AML-193 (cell line): ENCODE measurements at places on chromosomes 2 and 18.

GRCh38 chr2:208643145-208643544 lies 236.6 kb downstream of the PTH2R start:
- no peak for DNase-seq

GRCh38 chr2:72998234-72998651 lies 73.3 kb downstream of the SFXN5 start:
- DNase-seq: no peak

- DNase-seq: peak; percentile 49
These were observed 11.6 kb upstream of the NAB1 start for GRCh38 chr2:190637281-190637734.

DNA sequence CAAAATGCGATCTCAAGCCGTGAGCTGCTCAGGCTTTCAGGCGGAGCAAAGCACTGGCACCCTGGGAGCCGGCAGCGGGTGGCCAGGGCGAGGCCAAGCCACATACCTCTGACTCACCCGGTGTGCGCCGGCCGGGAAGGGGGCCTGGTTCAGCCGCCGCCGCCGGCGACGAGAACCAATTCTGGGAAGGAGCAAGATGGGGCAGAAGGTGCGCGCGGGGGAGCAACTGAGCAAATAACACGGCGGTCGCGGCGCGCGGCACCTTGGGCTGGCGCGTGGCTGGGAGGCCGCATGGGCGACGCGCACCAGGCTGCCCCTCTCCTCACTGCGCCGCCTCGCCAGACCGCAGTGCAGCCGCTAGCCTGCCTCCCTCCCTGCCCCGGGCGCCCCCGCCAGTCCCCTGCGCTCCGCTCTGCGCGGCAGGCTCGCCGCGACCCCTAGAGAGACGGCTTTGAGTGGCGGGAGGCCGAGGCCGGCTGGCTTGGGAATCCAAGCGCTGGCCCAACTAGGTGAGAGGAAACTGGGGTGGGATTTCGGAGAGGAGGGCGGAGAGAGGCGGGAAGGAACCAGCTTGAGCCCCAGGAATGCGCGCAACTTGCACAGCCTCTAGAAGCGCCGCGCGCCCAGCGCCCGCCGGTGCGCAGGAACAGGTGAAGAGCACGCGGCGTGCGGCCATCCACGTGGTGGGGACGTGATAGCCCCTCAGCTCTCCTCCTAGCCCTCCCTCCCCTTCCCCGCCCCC lies 3.2 kb downstream of the NRP2 start:
- DNase-seq: no peak

DNA sequence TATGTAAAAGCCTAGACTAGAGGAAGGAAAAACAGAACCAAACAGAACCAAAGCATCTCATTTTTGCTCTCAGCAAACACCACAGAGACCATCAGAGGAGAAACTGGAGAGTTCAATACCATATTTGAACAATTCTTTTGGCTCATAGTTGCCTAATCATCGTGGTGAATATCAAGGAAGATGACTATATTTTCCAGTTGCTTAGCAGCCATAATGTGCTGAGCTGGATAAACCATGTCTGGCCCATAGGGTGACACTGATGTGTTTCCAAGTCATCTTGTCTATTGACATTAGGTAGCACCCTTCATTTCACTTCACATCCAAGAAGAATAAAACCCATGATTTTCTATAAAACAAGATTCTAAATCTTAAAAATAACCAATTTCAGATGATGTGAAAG lies 5.9 kb upstream of the XRCC5 start:
- DNase-seq: no peak

DNA sequence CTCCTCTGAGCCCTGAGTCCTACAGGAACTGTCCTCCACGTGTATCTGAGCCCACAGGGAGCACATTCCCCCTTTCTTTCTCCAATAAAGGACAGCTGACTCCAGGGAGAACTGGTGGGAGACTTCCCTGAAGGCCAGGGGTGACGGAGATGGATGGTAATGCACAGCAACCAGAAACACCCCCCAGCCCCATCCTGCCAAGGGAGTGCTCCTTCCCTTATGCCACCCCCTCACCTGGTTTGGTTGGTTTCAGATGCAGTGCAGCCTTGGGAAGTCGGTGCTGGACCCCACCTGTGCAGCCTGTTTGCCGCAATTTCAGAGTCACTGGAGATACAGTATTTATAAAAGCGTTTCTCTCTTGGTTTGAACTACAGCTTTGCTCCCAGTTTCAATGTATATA lies 24.0 kb downstream of the GPR55 start:
- no peak for DNase-seq

DNA sequence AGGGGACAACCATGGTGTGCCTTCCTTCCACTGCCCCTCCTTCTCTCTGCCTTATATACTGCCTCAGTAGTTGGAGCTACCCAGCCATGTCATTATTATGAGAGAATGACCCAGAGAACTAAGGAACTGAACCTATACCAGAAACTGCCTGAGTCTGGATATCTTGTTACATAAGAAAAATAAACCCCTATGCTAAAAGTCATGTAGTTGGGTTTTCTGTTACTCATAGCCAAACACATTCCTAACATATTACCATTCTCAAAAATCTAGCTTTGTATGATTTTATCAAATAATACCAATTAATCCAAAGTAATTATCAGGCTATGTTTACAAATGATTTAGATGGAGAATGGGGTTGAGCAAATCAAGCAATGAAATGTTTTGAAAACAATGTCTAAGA lies 15.0 kb upstream of the KLF7 start:
- DNase-seq: no peak

- DNase-seq: no peak
These were observed 10.1 kb downstream of the RAMP1 start for GRCh38 chr2:237869343-237870102.

DNA sequence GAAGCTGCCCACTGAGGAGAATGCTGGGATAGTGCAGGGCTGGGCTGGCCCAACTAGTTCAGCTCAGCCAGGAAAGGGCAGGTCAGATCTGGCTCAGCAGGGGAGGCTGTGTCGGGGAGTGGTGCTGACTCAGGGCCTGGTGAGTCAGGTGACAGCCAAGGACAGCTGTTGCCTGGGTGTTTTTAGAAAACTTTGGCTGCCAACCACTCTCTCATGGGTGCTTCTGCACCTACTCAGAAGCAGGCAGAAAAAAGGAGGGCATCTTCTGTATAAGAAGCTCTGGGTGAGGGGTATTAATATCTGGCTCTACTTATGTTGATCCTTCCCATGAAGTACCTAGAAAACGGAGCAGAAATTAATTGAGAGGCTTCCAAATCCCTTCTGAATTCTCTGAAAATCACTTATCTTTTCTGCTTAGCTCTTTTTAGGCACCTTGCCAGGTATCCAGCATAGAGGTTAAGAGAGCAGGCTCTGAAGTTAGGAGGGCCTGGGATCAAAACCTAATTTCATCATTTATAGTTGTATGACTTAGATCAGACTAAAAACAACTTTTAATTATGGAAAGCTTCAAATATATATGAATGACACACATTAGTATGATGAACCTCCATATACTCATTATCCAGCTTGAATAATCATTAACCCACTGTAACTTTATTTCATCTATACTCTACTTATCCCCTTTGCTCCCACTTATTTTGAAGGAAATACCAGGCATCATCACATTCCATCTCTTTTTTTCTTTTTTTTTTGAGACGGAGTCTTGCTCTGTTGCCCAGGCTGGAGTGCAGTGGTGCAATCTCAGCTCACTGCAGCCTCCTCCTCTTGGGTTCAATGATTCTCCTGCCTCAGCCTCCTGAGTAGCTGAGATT lies 15.5 kb upstream of the RAB10 start:
- DNase-seq: peak; percentile 19

DNA sequence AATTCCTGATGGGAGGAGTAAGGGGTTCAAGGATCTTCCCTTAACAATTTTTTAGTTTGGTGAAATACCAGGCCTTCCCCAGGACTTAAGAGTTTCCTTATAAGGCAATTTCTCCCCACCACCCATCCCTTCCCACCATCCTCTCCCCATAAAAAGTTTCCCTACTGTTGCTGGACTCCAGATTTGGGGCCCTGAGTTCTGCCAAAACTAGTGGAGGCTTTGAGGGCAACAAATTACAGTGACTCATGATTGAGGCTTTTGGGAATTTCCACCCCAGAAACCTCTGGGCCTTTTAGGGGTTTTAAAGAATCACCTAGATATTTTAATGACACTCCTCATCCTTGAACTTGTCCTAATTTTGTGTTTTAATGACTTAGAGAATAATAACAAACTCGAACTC lies 14.3 kb upstream of the EN1 start:
- no peak for DNase-seq

GRCh38 chr2:237665713-237666143 lies 38.3 kb downstream of the LRRFIP1 start:
- no peak for DNase-seq

DNA sequence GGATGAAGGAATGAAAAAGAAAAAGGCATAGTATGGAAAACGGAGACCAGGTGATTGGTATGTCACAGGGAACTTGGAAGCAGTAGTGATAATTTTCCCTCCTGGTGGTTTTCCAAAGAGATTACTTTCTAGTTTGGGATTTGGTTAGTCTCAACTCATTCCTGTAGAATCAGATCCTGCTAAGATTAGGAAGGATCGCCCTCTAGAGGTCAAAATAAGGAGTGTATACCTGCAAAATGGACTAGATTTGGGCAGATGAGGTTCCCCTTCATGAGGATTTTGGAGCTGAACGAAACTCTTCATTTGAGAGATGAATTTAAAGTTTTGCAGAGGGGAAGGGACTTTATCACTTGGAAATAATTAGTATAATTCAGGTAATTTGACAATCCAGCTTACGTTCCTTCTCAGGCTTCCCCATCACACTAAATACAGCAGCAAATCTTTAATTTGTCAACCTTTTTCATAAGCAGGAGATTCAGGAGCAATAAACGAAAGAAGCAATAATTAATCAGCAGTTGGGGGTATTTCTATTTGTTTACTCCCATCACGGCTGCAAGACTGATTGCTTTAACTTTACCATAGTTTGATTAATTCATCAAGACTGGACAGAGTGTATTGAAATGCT lies 65.2 kb downstream of the CCDC195 start:
- DNase-seq: peak; percentile 40

DNA sequence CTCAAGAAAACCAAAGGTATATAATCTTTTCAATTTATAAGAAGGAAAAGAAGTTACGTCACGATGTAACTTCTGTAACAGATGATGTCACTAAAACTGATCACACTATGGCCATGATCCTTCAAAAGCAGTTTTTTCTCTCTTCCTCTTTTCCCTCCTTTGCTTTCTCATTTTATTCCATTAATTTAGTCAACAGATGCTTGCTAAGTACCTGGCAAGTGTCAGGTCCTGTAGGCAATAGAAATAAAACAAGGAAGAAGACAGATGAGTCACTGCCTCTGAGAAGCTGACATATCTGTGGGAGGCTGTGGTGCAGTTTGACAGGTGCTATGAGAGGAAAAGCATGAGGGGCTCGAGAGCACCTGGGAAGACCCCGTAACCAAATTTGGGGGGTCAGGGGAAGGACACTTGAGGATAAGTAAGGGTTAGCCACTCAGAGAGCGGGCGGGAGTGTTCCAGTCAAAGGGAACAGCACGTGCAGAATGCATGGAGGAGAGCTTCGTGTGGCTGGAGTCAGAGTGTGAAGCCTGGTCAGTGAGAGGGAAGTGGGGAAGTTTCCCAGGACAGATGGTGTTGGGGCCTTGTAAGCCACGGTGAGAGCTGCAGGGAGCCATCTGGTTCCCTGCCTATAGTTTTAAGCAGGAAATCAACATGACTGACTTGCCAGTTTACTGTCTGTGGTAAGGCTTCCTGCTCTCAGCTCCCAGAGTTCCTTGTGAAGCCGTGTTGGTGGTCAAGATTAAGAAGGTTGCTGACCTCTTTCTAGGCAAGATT lies 198.8 kb upstream of the FOSL2 start:
- no peak for DNase-seq

- DNase-seq: no peak
These were observed 232.4 kb downstream of the CD226 start for GRCh38 chr18:69715191-69715795.

- DNase-seq: no peak
These were observed 84.4 kb upstream of the LYPD1 start for GRCh38 chr2:132754392-132754791.

GRCh38 chr18:23943104-23943503 lies 71.5 kb upstream of the TTC39C start:
- no peak for DNase-seq

DNA sequence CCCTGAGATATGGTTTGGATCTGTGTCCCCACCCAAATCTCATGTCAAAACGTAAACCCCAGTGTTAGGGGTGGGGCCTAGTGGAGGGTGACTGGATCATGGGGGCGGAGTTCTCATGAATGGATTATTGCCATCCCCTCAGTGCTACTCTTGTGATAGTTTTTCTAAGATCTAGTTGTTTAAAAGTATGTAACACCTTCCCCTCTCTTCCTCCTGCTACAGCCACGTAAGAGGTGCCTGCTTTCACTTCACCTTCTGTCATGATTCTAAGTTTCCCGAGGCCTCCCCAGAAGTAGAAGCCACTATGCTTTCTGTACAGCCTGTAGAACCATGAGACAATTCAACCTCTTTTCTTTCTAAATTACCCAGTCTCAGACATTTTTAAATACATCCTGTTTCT lies 16.9 kb downstream of the PUM2 start:
- no peak for DNase-seq

- DNase-seq: no peak
These were observed 43.5 kb downstream of the FBLN7 start for GRCh38 chr2:112181571-112182290.

DNA sequence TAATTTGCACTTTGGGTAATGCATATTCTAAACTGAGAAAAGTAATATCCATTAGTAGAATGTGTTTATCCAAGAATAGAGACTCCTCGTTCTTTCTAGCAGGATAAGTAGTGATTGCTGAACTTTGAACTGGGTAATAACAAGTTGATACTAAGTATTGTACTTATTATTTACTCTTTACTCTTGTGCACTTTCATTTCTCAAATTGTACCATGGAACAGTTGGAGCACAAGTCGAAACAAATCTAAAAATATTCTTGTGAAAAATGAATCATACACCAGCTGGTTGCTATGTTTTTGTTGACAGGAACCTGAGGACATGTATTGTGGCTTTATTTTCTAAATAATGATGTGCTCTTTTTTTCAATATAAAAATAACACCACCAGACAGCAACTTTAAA lies 111.9 kb downstream of the RGPD3 start:
- no peak for DNase-seq

- DNase-seq: no peak
These were observed 24.7 kb upstream of the KCNG2 start for GRCh38 chr18:79772865-79773696.

GRCh38 chr2:100653449-100654035 lies 90.7 kb downstream of the PDCL3 start:
- no peak for DNase-seq

GRCh38 chr2:239811806-239812560 lies 213.2 kb downstream of the NDUFA10 start:
- no peak for DNase-seq
